Astrocyte (in vitro differentiated cells and primary cell): ENCODE measurements at places on chromosomes 6 and 20.

DNA sequence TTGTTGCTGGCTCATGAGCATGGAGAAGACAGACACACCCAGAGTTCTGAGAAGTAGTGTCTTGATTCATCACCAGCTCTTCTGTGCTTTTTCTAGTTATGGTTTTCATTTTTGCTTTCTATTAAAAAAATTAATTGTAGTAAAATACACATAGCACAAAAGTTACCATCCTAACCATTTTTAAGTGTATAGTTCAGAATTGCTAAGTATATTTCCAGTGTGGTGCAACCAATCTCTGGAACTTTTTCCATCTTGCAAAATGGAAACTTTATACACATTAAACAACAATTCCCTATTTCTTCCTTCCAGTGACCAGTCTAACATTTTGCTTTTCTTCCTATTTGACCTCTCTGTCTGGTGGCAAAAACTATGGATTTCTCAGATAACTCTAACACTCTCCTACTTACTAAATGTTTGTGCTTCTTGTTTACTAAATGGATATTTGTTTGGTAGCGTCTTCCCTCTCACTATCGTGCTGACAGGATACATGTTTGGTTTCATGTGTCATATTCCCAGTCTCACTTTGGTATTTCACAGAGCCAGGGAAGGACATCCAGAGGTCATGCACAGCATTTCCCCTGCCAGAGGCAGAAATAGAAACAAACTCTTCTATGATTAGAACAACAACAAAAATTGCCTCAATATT lies 40.6 kb downstream of the TXLNB start:
- DNase-seq: no peak

DNA sequence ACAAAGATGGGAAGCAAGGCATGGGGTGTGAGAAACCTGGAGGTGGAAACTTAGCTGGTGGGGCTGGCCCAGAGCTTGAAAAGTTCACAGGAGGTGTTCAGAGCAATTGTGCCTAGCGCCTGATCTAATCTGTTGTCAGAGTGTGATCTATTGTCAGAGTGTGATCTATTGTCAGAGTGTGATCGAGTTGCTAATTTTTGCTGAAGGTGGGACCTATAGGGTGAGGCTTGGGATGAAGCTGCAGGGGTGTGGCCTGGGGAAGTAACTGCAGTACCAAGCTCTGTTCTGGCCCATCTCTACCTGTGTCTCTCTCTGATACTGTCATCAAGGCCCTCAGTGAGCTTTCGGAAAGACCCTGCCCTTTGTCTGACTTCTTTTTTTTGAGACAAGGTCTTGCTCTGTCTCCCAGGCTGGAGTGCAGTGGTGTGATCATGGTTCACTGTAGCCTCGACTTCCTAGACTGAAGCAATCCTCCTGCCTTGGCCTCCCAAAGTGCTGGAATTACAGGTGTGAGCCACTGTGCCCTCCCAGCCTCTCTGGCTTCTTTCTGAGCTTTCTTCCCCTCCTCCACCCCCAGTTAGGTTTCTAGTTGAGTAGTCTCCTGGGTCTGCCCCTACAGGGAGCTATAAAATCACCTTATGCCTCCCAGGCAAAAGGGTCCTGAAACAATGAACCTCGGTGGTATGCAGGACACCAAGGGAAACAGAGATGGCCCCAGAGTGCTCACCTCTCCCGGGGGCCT lies 150.8 kb upstream of the RNF24 start:
- no peak for DNase-seq

GRCh38 chr6:41543087-41543486 lies 3.1 kb upstream of the FOXP4 start:
- DNase-seq: no peak

DNA sequence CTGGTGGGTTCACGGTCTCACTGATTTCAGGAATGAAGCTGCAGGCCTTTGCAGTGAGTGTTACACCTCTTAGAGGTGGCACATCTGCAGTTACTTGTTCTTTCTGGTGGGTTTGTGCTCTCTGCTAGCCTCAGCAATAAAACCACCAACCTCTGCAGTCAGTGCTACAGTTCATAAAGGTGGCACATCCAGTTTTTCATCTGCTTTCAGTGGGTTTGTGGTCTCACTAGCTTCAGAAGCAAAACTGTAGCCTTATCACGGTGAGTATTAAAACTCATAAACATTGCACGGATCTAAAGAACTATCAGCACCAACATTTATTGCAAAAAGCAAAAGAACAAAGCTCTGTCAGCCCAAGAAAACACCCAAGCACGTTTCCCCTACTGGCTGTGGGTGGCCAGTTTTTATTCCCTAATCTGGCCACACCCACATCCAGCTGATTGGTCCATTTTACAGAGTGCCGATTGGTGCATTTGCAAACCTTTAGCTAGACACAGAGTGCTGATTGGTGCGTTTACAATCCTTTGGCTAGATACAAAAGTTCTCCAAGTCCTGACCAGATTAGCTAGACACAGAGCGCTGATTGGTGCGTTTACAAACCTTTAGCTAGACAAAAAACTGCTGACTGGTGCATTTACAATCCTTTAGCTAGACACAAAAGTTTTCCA lies 3.4 kb upstream of the TMEM14C start:
- no peak for DNase-seq
